ENCODE measurements at places on chromosomes 4 and X.

GRCh38 chr4:77282305-77282704 lies 125.3 kb downstream of the CCNG2 start:
- ATAC-seq: no peak

DNA sequence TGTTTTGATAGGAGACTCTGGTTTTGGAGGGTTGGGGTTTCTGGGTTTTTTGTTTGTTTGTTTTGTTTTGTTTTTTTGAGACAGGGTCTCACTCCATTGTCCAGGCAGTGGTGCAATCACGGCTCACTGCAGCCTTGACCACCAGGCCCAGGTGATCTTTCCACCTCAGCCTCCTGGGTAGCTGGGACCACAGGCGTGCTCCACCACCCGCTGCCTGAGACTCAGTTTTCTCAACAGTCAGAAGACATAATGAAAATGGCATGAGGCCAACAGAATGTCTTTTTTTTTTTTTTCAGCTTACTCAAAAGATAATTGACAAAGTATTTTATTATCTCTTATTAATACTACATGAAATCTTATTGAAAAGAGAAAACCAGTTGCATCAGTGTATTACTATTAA lies 32.4 kb downstream of the TNIP2 start:
- ATAC-seq: no peak

DNA sequence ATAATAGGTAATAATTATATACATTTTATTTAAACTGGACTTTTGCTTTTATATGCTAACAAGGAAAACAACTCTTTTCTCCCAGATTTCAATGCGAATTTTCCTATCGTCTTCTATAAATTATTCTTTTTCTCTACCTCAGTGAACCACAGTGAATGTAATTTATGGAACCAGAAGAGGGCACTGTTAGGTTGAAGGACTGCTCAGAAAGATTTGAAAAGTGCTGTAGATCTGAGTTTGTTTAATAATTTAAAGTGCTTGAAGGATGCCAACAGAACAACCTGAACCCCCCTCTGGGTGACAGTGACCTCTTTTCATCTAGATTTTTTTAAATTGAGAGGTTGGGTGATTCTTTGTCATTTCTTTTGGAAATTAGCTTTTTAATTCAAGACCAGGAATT lies 54.9 kb downstream of the PHOX2B start:
- peak; percentile 73 for ATAC-seq

DNA sequence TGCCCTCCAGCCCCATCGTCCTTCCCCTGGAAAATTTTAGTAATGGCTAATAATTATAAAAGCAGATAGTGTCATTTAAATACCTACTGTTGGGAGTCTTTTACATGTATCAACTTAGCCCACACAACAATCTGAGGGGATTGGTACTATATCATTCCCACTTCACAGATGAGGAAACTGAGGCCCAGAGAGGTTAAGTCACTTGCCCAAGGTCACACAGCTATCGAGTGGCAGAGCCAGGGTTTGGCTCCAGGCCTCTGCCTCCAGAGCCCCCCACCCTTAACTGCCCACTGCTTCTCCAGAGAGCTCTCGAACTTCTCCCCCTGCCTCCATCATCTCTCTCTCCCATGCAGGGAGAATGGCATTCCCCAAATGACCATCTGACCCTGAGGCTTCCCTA lies 7.4 kb downstream of the C4orf50 start:
- no peak for ATAC-seq

DNA sequence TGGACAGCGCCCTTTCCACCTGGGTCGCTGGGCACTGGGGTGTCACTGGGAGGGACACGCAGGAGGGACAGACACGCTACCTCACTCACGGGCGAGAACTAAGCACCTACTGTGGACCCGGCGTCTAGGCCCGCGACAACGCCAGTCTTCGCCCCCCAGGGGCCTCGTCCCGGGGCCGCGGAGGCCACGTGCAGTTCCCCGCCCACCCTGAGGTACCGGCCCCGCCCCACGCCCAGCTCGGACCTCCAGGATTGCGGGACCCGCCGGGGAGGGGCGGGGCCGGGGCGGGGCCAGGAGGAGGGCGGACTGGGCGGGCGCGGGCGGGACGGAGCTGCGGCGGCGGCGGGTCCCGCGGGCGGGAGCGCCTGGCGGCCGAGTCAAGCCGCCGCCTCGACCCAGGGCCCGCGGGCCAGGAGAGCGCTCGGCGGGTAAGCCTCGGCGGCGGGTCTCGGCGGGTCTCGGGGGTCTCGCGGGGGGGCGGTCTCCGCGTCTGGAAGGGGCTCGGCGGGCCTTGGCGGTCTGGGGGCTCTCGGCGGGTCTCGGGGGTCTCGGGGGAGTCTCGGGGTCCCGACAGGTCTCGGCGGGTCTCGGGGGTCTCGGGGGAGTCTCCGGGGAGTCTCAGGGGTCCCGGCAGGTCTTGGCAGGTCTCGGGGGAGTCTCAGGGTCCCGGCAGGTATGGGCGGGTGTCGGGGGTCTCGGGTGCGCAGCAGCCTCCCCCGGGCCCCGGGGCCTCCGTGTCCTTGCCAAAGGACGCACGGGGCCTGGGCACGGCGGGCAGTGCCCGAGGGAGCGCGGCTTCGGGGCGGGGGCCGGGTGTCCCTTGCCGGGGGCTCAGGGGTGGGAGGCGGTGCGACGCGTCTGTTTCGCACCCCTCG lies at the start of gene SH3BP2:
Gene SH3BP2, plus strand, starts transcription at position 375 of the 875 bp plus-strand sequence. CDS start 27,533 bp downstream, outside the sequence.
- peak; percentile 62 for ATAC-seq

- ATAC-seq: peak; percentile 85
Measured at GRCh38 chrX:129823115-129823514, 20.6 kb downstream of the ZDHHC9 start.

DNA sequence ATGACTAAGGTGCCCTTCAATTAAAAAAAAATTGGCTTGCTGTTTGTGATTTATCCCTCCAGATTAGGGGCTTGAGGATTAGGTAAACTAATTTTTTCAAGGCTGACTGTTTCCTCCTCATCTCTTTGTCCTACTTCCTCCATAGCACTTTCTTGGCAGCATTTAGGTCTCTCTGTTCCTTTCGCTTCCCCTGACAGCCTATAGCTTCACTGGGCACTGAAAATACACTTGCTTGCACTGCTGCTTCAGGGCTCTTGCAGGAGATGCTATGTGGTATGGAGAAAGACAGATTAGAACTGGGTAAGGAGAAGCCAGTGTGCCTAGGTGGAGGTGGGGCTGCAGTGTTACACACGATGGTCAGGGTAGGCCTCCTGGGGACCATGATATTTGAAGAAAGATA lies 112.3 kb upstream of the SFRP2 start:
- ATAC-seq: no peak

DNA sequence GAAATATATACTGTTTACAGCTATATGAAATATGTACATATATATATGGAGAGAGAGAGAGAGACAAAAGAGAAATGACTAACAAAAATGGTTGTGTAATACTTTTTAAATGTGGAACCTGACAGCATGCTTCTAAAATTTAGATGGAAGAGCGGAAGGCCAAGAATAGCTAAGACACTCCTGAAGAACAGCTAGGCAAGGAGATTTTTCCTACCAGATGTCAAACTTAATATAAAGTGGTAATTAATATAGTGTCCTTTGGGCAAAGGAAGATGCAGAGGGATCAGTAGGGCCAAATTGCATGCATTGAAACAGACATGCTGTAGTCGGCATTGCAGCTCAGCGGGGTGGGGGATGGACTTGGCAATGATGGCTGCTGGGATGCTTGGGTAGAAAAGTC lies 45.2 kb downstream of the ADD1 start:
- peak; percentile 65 for ATAC-seq

DNA sequence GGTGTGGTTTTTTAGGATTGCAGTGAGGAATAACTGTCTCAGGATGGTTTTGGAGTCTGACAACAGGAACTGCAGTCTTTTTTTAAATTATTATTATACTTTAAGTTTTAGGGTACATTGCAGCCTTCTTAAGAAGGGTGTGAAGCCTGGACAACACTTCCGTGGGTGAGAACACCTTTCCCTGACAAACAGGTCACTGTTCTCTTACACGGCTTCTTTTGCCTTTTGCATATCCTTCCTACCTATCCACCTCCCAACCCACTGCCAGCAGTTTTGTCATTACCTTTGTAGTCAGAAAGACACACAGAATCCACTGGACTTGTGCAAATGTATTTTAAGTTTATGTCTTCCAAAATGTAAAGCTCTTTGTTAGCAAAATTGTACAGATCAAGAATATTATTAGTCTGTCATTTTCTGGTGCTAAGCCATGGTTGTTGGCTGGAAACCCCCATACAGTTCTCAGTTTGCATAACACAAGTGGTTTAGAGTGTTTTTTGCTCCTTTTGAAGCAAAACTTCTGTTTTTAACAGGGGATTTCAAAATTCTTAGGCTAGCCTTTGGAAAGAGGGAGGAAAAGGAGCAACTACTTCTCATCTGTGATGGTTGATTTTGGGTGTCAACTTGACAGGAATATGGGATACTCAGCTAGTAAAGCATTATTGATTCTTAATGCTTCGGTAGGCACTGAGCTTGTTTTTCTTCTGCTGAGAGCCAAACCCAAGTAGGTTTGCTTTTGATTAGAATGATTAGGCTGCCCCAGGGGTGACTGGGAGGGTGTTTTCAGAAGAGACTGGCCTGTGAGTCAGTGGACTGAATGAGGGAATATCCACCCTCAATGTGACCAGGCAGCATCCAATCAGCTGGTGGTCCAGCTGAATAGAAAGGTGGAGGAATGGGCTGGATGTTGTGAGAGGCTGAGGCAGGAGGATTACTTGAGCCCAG lies 29.4 kb upstream of the KLHL2 start:
- ATAC-seq: no peak

DNA sequence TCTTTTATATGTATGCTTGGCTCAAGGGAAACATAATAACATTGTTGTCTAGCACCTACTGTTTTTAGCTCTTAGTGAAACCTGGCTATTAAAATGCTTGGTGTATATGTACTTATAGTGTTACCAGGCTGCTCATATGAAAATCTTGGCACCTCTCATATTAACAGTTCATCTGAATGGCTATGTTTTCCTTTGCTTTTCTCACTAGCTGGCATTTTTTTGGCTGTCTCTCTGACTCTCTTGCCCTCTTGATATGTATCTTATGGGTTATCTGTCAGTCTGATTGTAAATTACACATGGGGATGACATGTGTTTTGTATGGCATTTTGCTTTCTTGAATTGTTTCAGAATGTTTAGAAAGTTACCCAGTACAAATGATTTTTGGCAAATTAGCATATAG lies 158.0 kb downstream of the ARHGAP24 start:
- ATAC-seq: no peak

DNA sequence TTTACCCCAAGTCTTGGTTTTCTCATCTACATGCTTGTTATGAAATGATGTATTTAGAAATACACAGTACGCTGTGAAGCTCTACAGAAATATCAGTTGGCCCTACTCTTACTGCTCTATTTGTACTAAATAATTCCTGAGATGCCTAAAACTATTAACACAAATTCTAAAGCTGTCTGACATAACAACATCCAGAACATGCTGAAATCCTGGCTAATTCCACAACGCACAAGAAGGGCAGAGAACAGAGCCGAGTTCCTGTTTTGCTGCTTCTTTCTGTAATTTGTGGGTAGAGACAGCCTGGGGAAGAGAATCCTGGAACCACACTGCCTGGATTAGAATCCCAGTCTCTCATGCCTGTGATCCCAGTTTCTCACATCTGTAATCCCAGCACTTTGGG lies 59.0 kb downstream of the ZNF827 start:
- peak; percentile 18 for ATAC-seq

- ATAC-seq: no peak
Measured at GRCh38 chrX:2343413-2343812, 157.4 kb downstream of the DHRSX start.

GRCh38 chr4:101286663-101287062 lies 60.7 kb downstream of the PPP3CA start:
- no peak for ATAC-seq

DNA sequence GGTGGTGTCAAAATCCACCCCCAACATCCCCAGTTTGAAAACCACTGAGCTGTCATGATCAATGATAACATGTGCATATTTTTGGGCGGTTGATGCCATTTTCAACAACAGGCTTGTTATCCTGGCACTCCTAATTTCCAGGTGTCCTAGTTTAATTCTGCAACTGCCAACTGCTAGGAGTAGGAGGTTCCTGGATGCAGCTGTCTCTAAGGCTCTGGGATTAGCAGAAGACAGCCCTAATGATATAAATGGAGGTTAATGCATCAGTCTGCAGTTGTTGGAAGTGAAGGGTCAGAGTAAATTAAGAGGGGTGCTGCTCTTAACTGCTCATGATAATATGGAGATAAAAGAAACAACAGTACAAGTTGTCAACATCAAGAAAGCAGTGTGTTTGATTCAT lies 23.8 kb downstream of the ARFIP1 start:
- no peak for ATAC-seq

GRCh38 chr4:127580891-127581290 lies 51.9 kb upstream of the INTU start:
- ATAC-seq: no peak

GRCh38 chrX:152821145-152821765 lies 9.3 kb downstream of the CETN2 start:
- ATAC-seq: peak; percentile 65

GRCh38 chr4:128516301-128516969 lies 228.8 kb upstream of the PGRMC2 start:
- ATAC-seq: peak; percentile 47

DNA sequence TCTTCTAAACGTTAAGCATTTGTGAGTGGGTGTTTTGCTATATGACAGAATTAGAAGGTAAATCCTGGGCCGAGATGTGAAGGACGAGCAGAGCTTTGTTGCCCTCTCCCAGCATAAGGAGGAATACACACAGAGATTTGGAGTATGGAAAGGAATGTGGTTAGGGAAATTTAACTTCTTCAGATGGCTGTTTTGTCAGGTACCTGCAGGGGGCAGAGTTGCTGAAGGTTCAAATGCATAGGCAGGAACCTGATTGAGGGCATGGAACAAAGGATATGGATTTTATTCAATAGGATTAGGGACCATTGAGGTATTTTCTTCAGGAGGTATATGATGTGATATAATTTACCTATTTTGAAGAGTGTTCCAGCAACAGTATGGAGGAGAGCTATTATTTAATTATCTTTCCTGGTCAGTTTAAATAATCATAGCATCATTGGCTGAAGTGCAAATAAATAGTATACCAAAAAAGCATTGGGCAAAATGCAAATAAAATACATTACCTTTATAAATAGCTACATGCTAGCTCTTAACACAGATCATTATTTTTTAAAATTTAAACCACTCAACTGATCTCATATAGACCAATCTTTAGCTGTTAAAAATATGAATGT lies 143.6 kb downstream of the SLIT2 start:
- ATAC-seq: peak; percentile 64

GRCh38 chr4:24775032-24775605 lies 20.3 kb upstream of the SOD3 start:
- ATAC-seq: no peak

DNA sequence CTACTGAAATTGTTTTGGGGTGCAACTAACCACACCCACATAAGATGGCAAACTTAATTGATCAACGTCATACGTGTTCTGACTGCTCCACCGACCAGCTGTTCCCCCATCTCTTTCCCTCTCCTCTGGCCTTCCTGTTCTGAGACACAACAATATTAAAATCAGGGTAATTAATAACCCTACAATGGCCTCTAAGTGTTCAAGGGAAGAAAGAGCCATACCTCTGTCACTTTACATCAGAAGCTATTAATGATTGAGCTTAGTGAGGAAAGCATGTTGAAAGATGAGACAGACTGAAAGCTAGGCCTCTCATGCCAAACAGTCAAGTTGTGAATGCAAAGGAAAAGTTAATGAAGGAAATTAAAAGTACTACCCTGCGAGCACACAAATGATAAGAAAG lies 173.9 kb upstream of the FTHL17 start:
- ATAC-seq: no peak

All from SK-N-SH treated with all-trans-retinoic acid at 6 μM for 48 hours (cell line).